ENCODE measurements at places on chromosomes 5 and 9.

- DNase-seq: no peak
Measured at GRCh38 chr5:158389786-158390185, 530.8 kb upstream of the CLINT1 start.

- no peak for DNase-seq
Measured at GRCh38 chr5:137199966-137200365, 299.2 kb downstream of the SPOCK1 start.

DNA sequence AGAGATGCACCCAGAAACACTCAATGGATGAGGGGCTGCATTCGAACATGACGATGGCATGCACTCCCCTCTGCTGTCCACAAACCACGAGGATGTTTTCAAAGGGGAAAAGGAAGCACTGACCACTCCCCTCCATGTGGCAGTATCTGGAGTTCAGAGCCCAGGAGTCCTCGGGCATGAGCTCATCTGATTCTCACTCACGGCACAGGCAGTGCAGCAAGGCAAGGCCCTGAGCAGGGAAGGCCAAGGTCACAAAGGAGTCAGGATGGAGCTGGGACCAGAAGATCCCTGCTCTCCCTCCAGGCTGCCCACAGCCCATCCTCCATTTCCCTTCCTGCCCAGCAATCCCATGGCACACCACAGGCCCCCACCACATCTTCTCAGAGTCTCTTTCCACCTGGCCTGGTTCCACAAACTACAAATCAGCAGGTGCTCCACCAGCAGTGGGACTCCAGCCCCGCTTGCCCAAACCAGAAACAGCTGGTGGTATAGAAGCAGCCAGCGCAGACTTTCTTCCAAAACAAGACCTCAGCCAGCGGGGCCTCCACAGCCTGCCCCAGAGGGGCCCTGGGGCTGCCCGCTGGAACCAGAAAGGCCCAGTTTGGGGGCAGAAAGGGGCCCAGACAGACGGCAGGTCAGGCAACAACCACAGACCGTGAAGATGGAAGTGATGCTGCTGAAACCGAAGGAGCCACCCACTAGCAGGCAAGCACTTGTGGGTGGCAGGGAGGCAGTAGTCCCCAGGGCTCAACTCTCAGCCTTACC lies 12.2 kb downstream of the TNIP1 start:
- no peak for DNase-seq

DNA sequence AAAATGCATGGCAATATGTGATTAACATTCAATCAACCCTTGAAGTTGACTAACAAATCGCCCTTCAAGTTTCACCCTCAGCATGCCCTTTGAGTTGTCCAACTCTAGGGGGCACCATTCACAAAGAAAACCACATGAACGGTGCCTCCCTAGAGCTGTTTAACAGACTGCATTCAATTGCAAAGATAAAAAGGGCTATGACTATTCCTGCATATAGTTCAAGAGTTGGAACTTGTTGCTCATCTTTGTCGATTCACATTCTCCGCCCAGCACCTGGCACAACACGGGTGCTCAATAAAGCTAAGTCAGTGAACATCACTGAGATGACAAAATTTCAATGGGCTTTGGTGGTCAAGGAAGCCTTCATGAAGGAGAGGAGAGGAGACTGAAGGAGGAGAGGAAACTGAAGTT lies 69.6 kb upstream of the SLC30A5 start:
- DNase-seq: peak; percentile 68

DNA sequence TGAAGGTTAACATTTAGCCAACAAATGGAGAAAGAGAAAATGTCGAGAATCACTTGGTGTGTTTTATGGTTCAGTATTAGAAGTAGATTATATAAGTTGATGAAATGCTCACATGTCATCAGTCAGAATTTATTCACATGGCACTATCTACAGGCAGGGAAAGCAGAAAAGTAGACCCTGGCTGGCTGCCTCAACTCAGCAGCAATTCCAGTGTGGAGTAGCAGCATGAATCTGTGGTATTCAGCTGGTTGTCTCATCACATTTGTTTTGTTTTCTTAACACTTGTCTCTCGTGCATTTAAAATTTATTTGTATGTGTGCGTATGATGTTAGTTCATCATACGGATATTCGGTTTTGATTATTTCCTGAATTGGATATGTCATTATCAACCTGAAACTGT lies 153.5 kb upstream of the OR13F1 start:
- no peak for DNase-seq

DNA sequence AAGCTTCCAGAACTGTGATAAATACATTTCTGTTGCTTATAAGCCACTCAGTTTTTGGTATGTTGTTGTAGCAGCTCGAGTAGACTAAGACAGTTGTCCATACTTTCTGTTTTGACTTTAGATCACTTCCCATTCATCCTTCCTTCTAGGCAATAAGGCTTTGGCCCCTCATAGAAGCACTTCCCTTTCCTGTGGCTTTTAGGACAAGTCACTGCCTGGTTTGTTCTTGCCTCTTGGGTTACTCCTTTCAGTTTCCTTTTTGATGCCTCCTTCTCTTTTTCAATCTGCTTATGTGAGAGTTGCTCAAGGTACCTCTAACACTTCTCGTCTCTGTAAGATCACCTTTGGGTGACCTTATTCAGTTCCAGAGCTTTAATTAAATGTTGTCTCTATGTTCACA lies 72.4 kb upstream of the NTRK2 start:
- no peak for DNase-seq

DNA sequence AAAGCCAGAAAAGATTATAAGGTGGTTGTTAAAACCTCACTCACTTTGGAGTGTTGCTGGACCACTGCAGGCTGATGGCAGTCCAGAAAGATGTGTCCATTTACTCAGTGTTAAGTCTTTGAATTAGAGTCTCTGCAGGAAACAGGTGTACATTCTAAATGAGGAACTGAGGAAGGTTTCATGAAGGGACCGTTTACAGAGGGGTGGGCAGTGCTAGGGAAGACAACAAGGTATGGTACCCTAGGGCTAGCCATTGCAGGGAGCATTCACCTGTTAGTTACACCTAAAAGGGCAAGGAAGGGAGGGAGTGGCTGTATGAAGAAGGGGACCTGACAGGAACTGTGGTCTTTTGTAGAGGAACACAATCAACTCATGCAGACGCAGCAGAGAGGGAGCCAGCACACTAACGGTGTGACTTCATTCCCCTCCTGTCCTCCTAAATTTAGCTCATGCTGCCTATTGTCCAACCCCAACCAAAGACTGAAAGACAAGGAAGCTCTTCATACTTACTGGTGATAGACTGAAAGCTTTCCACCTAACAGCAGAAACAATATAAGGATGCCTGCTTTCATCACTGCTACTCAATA lies 32.2 kb upstream of the PAX5 start:
- DNase-seq: no peak

GRCh38 chr9:5764130-5764868 lies 68.6 kb downstream of the ERMP1 start:
- no peak for DNase-seq
